ENCODE measurements at places on chromosomes 7 and 10.

DNA sequence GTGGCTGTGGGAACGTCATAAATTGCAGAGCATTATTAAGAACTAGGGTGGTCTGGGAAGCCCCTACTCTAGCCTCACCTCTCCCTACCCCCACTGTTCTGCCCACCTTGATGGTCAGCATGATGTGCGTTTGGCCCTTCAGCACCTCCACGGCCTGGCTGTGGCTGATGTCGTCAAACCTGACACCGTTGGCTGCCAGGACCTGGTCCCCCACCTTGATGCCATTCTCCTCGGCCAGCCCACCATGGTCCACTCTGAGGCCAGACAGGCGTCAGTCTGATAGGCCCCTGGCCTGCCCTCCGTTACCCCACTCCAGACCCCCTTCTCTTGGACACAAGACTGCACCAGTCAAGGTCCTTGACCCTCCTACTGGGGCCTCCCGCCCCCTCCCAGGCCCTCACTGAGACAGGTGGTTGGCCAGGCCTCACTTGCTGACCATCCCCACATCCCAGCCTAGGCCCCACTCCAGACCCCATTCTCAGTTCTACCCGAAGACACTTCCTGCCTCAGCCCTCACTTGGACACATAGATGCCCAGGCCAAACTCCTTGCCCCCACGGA lies 9.2 kb downstream of the PDZD7 start:
- DNase-seq: no peak

GRCh38 chr10:111522551-111522950 lies 445.7 kb downstream of the ADRA2A start:
- no peak for DNase-seq

DNA sequence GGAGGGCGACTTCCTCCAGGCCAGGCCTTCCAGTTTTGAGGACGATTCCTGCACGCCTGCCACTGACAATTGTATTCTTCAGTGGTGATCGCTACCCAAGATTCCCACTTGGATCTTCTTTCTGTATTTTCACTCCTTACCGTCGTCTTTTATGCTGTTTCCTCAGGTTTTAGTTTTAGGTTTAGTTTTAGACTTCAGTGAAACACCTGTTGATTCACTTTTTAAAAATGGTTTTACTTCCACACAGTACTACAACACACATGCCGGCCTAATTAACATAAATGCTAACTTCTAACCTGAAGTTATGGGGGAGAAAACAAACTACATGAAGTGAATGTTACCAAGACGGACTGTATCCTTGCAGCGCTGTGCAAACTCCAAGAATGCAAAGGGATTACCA lies 530.6 kb upstream of the MGMT start:
- no peak for DNase-seq

DNA sequence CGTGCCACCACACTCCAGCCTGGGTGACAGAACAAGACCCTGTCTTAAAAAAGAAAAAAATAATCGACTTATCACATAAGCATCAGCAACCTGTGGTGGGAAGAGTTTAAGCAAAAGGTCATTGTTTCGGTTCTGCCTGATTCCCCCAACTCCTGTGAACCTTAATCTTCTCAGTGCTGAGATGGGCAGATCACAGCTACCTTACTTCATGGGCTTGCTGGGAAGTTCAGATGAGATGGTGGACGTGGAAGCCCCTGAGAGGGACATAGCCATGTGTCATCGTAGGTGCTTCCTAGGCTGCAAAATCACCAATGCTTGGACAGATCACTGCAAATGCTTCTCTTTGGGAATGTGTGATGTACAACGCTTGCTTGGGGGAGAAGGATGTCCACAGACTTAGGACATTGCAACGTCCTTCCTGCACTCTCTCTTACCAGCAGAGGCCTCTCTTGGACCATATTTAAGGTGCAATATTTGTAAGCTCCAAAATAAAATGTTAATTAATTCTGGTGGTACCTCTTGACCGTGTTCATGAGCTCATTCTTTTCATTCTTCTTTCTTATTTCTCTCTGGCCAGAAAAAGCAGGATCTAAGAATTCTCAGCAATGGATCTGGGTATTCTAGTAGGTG lies 8.6 kb downstream of the GJD4 start:
- DNase-seq: no peak

GRCh38 chr7:116530107-116530820 lies 5.4 kb downstream of the CAV1 start:
- no peak for DNase-seq

GRCh38 chr7:123811056-123811455 lies 33.9 kb upstream of the HYAL4 start:
- DNase-seq: no peak

- DNase-seq: no peak
Observed at GRCh38 chr7:24152356-24152755, 131.6 kb upstream of the NPY start.

GRCh38 chr10:61456095-61456789 lies 3.1 kb upstream of the TMEM26 start:
- no peak for DNase-seq

DNA sequence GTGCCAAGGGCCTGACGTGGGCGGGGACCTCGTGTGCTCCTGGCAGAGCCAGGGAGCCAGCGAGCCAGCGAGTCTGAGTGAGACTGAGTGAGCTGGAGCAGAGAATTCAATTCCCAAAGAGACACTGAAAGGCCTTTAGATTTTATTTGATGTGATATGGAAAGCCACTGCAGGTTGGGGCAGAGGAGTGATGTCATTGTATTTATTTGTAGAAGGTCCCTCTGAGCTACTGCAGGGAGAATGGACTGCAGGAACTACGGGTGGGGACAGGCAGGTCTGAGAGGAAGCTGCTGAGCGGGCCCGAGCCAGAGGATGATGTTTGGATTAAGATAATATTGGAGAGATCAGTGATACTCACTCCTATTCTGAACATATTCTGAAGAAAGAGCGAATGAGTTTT lies 445.8 kb upstream of the ANKRD30A start:
- no peak for DNase-seq

DNA sequence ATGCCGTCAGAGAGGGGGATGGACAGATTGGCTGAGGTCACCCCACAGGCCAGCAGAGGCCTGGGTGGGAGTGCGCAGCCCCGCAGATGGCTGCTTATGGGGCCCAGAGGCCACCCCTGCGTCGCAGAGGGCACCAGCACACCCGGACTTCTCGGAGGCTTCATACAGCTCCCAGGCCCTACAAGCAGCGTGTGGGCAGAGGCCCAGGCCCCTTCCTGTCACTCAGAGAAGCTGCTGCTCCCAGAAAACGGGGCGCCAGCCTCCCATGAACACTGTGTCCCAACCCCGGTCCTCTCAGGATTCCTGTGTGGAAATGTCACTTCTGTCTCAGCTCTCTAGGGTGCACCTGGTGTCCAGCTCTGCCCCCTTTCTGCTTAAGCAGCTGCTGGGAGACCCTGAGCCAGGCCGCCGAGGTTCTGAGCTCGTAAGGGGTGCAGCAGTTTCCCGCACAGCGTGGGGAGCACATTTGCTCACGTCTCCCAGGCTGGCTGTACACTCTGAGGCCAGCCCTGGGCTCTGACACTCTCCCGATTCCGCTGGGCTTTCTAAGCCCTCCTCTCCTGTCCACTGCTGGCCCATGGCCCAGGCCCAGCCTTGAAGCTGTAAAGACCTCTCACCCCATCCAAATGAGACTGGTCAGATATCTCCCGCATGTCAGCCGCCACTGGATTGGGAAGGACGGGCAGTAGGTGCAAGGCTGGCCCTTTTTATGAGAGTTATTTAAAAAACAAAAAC lies 6.8 kb downstream of the GPR146 start:
- no peak for DNase-seq

DNA sequence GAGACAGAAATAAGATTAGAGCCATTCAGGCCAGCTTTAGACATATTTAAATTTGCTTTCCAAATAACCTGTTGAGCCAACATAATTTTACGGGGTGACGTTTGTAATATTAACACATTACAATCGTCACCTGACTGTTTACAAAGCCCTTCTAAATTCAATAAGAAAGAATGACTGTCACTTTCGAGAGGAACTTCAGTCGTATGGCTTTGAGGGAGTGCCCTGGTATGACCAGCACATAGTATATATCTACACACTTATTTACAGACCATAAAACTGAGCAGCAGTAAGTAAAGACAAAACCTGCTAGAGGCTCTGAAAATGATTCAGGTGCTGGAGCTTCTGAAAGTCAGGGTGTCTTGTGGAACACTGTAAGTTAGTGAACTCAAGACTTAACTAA lies 62.4 kb downstream of the BLNK start:
- DNase-seq: no peak

DNA sequence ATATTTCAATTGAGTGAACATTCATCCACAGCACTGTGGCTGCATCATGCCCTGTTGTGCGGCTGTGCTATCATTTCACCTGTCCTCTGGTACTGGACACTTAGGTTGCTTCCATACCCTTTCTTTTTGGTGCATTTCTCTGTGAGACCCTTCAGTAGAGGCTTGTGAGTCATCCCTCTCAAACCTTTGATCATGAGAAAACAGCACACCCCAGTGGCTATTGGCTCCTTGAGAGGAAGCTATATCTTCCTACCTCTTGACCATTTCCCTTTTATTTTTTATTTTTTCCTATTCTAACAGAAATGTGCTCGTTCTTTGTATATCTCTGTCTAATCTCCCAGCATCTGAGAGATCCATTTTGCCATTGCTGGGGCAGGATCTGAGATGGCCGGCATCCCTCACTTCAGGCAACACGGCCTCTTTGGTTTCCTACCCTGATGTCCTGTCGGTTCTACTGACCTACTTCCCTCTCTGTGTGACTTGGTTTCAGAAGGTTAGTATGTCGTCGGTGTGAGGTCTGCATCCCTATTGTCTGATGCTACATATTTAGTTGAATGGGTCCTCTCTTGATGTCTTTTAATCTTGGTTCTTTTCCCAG lies 23.8 kb upstream of the PIK3AP1 start:
- DNase-seq: no peak

- no peak for DNase-seq
Observed at GRCh38 chr7:39429421-39429820, 136.8 kb upstream of the YAE1 start.

- DNase-seq: no peak
Observed at GRCh38 chr7:1922870-1923236, 252.8 kb downstream of the ELFN1 start.

- no peak for DNase-seq
Observed at GRCh38 chr7:31014826-31015225, 37.3 kb upstream of the ADCYAP1R1 start.

DNA sequence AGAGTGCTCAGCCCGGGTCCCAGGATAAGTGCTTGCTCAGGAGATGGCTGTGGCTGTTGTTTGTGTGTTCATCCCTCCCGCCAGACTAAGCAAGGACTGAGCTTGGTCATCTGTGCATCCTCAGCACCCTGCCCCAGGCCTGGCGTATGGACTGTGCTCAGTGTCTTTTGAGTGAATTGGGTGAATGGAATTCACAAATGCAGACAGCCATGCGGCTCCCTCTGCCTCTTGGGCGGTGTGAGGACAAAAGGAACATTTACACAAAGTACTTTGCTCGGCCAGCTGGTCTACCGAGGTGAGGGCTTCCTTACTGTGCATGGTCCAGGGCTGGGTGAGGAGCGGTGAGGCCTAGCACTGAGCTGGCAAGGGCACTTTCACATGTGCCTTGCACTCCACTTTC lies 120.2 kb downstream of the CDH23 start:
- no peak for DNase-seq

GRCh38 chr7:3107228-3107763 lies 63.6 kb upstream of the CARD11 start:
- no peak for DNase-seq

DNA sequence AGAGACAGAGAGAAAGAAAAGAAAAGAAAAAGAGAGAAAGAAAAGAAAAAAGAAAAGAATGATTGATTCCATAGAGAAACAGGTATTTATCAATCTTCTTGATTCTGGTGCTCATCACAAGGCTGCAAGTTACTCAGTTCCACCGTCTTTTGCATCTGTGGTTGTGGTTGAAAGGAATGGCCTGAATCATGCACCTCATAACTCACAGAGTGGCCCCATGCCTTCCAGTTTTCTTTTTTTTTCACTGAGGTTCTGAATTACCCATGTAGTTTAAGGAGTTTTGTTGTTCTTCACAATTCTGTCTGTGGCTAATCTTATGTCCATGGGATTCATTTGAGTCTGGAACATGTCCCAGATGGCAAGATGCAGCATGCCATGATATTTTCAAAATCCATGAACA lies 156.0 kb downstream of the ZNF33B start:
- no peak for DNase-seq

GRCh38 chr10:72930276-72930675 lies 24.3 kb downstream of the PLA2G12B start:
- no peak for DNase-seq
